NCI-H69 (cell line): ENCODE measurements at places on chromosomes 12 and 14.

DNA sequence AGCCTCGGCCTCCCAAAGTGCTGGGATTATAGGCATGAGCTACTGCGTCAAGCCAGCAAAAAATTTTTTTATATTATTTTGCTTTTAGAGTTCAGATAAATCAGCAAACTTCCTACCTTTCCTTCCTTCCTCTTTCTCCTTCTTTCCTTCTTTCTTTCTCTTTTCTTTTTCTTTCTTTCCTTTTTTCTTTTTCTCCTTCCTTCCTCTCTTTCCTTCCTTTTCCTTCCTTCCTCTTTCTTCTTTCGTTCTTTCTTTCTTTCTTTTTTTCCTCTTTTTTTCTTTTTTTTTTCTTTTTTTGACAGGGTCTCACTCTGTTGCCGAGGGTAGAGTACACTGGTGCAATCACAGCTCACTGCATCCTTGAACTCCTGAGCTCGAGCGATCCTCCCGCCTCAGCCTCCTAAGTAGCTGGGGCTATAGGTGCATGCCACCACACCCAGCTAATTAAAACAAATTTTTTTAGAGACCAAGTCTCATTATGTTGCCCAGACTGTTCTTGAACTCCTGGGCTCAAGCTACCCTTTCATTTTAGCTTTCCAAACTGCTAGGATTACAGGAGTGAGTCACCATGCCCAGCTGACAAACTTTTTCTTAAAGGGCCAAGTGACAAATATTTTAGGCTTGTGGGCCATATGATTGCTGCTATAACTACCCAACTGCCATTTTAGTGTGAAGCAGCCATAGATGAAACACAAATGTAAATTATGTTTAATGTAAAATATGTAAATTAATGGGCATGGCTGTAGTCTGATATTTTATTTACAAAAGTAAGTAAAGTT, 7.1 kb upstream of the WASHC4 start:
- peak; percentile 37 for DNase-seq

GRCh38 chr14:66135831-66136230, 350.3 kb upstream of the CCDC196 start:
- no peak for DNase-seq

DNA sequence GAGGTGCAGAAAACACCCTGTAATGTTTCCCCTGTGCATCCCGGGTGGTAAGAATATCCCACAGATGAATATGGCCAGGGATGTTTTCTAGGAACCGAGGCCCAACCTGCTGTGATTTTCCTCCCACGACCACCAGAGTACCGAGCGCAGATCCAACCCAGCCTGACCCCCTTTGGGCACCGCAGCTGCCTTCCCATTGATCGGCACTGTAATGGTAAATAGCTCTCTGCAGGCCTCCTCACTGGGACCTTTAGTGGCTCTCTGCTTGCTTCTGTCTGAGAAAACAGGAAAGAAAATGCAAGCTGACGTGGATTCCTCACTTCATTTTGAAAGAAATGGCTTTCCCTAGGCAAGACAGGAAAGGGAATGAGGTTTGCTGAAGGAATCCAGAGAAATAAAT, 2.4 kb upstream of the RAB15 start:
- DNase-seq = no peak

- no peak for DNase-seq
Measured at GRCh38 chr12:124259154-124260066, 35.5 kb upstream of the RFLNA start.

- DNase-seq = no peak
Measured at GRCh38 chr12:28793581-28794151, 355.4 kb upstream of the FAR2 start.

GRCh38 chr12:14408208-14408607, 42.7 kb downstream of the ATF7IP start:
- peak; percentile 4 for DNase-seq
